T47D (cell line): ENCODE measurements at places on chromosomes 16 and 17.

GRCh38 chr17:49556223-49556943 is 19.3 kb upstream of the NXPH3 start:
- peak; percentile 89 for DNase-seq

DNA sequence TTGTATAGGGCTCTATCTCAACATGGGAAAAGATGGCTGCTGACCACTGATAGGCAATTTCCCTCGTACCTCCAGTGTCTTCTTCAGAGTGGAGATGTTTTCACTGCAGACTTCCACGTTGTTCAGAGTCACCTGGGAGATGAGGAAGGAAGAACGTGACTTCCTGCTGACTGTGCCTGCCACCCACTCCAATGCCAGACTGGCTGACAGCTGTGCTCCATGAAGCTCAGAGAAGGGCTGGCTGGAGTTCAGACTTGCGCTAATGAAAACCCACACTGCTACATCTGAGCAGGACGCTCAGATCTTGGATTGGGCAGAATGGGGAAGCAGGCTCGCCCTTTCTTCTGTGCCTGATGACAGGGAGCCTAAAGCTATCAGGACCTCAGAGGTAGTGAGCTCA is 33.1 kb downstream of the COG4 start:
- DNase-seq, result no peak

GRCh38 chr16:87451563-87452210 is 41.1 kb downstream of the ZCCHC14 start:
- DNase-seq, result no peak

DNA sequence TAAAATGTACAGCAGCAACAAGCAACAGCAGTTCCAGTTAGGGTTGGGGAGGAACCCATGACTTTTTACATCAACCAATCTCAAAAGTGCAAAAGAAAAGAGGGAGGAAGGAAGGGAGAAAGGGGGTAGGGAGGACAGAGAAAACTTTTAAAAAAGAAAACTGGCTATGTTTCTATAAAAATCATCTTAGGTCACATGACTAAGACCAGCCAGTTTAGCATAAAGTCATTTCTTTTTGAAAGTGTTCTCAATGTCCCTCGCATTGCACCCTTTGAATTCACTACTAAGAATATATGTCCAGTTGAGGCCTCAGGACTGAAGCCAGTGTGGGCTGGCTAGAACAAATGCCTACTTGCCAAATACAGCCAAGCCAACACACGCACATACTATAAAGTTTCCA is 28.9 kb downstream of the DCUN1D3 start:
- no peak for DNase-seq

GRCh38 chr16:77227745-77228144 is 28.5 kb downstream of the SYCE1L start:
- no peak for DNase-seq

DNA sequence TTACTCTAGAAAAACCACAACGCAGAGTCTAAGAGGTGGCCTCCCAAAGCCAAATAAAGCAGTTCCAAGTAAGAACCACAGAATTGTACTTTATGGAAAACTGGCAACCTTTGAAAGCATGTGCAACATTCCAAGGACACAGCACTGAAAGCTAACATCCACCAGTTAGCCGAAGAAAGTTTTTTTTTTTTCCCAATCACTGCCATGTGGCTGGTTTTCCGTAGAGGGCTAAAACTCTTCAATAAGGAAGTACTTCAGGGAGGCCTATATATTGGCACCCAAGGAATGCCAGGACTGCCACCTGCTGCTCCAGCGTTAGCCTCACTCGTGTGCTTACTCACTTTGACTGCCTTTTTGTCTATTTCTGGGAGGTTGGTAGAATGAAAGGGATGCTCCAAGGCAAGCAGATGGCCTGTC is 25.2 kb downstream of the CEP95 start:
- no peak for DNase-seq

DNA sequence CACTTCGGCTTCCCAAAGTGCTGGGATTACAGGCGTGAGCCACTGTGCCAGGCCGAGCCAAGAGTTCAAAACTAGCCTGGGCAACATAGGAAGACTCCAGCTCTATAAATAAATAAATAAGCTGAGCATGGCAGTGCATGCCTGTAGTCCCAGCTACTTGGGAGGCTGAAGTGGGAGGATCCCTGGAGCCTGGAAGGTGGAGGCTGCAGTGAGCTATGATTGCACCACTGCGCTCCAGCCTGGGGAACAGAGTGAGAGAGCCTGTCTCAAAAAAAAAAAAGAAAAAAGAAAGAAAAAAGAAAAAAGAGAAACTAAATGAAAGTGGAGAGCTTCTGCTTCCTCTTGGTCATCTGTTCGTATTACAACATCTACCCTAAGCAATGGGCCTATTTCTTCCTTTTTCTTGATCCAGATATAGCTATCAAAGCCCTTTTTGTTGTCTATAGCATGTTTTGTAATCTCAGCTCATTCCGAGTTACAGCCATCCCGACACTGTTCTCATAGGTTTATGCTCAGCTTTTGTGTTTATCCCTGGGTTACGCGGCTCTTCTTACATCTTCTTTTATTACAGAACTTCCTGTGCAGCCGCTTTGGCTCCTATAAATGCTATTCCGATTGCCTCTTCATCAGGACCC is 14.1 kb upstream of the MAPK3 start:
- no peak for DNase-seq

DNA sequence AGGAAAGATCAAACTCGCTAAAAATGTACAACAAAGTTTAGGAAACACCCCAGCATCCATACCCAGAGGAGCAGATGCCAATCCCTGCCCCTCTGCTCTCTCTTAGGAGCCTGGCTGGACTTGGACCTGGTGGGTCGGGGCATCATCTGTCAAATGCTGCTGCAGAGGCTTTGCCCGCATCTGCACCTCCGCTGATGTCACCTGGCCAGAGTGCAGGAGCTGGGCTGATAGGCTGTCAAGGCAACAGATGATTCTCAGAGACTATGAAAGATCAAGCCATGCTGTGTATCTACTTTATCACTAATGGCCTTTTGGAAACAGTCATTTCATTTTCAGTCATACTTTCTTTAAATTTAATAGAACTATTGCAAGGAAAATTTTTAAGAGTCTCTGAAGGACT is 15.9 kb upstream of the LCMT1 start:
- no peak for DNase-seq

DNA sequence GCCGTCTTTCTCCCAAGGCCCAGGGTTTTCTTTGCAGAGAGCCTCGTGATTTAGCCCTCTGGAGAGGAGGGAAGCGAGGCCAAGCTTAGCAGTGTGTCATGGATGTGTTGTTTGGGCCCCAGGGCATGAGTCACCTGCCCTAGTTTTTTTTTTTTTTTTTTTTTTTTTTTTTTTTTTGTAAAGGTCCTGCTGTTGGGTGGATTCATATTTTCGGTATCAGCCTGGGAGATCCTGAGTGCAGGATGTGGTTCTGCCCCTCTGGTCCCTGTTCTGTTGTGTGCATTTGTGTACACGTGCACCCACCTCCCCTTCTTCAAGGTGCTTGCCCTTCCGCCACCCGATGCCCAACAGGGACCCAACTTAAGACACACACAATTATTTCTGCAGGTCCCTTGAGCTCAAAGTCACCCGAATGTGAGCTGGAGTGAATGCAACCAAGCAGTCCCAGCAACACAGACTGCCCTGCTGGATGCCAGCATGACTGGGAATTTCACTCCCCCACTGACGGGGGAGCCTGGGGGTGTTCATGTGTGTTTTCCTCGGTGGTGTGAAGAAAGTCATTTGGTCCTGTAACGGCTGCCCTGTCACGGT is 265.8 kb upstream of the TNRC6C start:
- no peak for DNase-seq

DNA sequence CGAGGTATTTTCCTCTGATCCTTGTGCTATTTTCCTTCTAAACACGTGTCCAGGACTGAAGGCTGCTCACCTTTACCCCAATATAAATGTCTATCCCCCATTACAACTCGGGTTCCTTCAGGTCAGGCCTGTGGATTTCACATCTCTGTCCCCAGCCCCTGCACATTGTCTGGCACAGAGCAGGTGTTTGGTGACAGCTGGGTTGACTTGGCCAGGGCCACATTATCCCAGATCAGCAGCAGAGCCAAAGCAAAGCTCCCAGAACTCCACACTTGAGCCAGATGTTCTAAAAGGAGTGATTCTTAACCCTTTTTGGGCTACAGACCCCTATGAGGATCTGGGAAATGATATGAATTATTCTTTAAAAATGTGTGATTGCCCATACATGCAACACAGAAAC is 18.0 kb upstream of the SPATA32 start:
- no peak for DNase-seq
